ENCODE measurements at places on chromosomes 11 and 22.

- DNase-seq = no peak
Measured at GRCh38 chr11:117704395-117705100, 92.5 kb downstream of the DSCAML1 start.

- DNase-seq = no peak
Measured at GRCh38 chr11:10493041-10493663, 38.1 kb downstream of the AMPD3 start.

DNA sequence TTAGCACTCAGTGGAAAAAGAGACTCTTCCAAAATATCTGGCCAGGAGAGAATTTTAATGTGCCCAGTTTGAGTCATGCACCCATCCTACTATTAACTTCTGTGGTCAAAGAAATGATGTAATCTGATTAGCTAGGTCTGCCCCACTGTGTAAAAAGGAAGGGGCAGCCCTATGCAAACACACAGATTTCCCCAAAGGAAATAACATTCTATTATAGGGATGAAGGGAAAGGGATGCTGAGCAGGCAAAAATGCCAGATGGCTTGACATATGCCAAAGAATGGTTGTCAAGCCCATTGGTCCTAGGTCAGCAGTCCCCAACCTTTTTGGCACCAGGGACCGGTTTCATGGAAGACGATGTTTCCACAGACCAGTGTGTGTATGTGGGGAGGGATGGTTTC lies 43.3 kb upstream of the PAK1 start:
- no peak for DNase-seq

GRCh38 chr22:50568626-50569025 lies 5.9 kb upstream of the SYCE3 start:
- DNase-seq = no peak

DNA sequence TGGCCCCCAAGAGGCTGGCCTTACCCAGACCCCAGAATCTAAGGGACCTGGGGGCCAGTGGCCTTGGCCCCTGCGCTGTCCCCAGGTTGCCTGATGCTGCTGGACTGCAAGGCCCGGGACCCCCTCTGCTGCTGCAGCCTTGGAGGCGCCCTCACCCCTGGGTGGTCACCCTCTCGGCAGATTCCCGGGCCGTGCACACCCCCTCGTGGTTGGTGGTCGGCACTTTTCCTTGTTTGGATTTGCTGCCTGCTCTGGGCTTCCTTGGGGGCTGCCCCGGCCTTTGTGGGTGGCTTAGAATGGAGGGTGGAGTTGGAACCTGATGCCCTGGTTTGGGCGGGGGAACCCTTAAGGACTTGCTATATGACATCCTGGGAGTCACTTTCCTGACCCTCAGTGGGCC lies 5.3 kb downstream of the RIN1 start:
- DNase-seq = no peak

- DNase-seq = no peak
Measured at GRCh38 chr11:2157294-2158040, 3.5 kb downstream of the INS start.
